ENCODE measurements at places on chromosomes 11 and 22.
A peak's percentile ranks its signal among the peaks of the same experiment; 100 is the strongest.

DNA sequence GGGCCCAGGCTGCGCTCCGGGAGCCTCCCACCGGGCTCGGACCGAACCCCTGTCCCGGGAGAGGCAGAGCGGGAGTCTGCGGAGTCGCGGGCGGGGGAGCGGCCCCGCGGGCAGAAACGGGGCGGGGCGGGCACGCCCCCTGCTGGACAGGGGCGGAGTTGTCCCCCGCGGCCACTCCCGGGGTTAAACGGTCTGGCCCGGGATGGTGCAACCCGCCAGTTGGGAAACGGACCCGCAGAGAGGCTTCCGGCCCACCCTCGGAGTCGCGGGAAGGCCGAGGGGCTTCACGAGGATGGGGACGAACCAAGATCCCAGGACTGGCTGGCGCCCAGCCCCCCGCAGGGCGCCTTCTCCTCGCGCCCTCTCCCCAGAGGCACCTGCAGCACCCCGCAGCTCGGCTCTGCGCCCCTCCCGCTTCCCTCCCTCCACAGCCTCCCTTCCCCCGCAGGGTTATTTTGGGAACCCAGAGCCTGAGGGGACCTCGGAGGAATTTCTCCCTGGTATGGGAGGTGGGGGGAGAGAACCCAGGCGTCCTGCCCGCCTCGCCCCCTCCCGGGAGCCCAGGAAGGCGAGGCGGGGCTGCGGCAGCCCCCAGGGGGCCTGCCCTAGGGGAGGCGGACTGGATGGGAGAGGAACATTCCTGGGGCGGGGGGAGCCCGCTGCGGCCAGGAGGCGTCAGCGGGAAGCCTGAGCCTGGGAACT lies 902 bp downstream of the RASGRP2 start:
- peak; percentile 84 for DNase-seq

DNA sequence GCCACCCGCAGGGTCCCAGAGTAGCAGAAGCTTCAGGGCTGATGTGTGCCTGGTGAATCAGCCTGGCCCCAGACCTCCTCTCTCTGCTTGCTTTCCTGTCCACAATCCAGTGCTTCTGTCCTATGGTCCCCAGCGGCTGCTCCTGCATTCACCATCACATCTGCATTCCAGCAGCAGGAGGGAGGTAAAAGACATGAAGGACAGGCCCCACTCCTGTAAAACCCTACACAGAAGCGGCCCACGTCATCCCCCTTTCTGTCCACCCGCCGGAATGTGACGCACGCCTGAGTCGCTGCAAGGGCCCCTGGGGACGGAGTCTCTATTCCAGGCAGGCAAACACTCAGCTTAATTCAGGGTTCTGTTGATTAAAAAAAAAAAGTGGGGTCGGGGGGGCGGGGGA lies 58.3 kb downstream of the CDKN1C start:
- DNase-seq: no peak

- DNase-seq: no peak
Observed at GRCh38 chr11:63445118-63445517, 45.8 kb downstream of the PLAAT5 start.

DNA sequence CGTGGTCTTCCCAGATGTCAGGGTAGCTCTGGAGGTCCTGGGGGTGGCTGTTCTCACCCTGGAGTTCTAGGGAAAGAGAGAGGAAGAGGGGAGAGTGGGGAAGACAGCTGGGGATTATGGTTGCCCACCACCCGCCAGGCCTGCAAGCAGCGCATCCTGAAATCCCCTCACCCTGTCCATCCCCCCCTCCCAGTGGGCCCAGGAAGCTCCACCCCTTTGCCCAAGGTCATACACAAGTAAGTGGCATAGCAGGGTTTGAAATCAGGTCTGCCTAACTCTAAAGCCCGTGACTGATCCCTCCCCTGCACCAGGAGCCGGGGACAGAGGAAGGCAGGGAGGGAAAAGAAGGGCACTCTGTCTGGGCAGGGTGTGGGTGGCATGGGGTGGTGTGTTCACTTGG lies 105.3 kb downstream of the NECTIN1 start:
- no peak for DNase-seq

DNA sequence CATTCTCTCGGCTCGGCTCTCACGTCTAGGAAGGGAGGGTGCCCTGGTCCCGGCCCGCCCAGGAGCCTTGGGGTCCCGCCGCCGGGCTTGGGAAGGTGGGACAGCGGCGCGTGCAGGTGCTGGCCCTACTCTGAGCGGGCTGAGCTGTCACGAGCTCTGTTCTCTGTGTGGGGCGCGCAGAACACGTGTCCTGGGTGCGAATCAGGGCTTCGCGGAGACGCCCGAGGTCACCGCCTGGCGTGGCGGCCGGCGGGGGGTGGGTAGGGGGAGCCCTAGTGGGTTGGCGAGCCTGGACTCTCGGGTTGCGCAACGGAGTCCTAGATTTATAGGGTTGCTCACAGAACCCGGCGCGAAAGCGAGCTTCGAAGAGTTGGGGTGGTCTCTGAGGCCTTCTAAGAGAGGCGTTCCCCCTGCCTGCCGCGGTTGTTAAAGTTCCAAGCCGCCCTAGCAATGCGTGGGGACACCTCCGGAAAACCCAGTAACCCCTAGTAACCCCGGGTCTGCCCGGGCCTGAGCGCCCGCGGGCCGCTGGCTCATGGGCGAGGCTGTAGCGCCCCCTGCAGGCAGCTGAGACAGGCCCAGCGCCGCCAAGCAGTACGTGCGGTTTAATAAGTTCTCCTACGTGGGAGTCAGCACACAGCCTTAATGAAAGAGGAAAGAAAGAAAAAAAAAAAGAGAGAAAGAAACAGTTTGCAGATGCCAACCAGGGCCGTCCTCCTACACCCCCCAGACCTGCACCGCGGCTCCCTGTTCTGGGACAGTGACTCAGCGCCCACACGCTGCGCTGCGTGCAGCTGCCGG lies 2.7 kb downstream of the ADM start:
- DNase-seq: peak; percentile 90

DNA sequence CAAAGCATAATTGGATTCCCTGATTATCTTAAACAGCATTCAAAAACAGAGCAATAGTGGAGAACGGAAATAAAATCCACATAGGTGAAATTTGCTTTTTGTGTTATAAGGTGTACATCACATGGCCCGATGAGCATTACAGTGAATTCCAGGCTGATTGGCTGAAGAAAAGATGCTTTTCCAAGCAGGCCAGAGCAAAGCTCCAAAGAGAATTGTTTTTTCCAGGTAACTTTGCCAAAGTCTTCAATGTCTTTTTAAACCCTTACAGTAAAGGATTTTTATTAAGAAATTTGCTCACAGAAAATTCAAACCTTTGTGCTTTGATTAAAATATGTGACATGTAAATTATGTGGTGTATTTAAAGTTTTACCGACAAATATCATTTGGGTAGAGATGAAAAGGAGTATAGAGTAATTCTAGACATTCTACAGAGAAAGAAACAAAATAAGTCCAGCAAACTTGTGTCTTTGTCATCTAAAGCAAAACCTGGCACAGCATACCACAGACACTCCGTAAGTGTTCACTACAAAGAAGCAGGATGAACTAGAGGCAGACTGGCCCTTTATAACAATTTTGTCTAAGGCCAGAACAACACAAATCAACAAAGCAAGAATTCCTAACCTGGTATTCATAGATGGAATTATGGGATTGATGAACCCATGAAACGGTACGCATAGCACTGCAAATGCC lies 16.6 kb downstream of the BBOX1 start:
- no peak for DNase-seq

DNA sequence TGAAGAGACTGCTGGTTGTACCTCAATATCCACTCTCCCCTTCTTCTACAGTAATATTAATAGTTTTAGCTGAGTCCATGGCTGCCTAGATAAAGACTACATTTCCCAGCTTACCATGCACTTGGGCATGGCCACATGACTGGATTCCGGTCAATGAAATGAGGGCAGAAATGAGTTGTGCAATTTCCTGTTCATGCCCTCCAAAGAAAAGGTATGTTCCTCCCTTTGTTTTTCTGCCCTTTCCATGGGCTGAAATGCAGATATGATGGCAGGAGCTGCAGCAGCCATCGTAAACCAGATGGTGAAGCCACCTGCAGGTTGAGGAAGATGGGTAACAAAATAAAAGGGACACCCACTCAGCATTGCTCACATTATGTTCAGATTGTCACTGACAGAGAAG lies 15.3 kb upstream of the ELFN2 start:
- DNase-seq: no peak

GRCh38 chr11:126101251-126101929 lies 38.7 kb upstream of the CDON start:
- no peak for DNase-seq

GRCh38 chr22:37898441-37899181 lies 7.5 kb upstream of the MICALL1 start:
- no peak for DNase-seq

DNA sequence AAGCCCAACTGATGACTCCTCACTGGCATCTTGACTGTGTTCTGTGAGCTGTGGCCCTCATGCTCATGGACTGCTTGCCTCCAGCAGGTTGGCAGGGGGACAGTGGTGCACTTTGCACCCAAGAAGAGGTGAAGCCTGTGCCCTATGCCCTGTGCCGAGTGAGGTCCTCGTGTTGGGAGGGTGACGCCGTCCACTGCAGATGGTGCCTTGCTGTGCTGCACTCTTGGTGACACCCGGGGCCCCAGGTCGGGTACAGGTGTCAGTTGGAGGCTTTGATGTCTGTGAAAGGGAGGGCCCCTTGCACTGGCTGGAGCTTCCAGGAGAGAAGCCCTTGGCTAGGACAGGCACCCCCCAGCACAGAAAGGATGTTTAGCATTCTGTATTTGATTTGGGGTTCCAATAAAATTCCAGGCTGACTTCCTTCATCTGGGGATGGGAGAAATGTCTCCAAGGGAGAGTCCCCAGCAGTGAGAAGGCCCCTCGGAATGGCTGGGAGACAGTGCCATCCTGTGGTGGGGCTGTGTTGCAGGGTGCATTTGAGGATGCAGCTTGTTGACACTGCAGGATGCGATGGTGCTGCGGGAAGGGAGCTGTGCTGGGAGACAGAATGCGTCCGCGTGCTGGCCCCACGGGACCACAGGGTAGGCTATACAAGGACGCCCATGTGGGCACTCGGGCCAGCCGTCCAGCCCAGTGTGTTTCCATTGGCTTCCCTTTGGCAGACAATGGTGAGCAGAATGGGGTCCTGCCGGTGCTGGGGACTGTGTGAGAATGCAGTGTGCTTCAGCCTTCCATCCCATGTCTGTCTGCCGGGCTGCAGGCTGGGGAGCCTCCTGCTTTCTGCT lies 2.5 kb upstream of the ZDHHC8 start:
- peak; percentile 65 for DNase-seq

- DNase-seq: no peak
Observed at GRCh38 chr11:6099577-6099976, 7.9 kb upstream of the OR56B4 start.

- DNase-seq: no peak
Observed at GRCh38 chr11:126345759-126346585, 9.5 kb upstream of the ST3GAL4 start.

DNA sequence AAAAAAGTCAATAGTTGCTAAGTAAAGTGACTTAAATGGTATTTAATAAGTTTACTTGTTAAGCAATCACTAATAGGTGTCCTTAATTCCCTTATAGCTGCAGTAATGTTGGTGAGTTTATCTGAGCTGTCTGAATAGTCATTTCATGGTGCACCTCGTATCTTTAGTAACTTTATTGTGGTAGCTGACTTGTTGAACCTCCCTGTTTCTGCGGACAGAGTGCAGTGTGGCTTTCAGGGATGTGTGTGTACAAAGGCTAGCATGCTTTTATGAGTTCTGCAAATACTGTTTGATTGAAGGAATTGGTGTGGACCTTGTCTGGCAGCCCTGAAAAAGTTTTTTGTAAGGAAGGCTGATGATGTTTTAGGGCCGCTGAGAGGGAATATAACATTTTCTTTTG lies 2.6 kb downstream of the ZNRF3 start:
- DNase-seq: no peak

Data from CD8-positive, alpha-beta T cell (primary cell).